ENCODE measurements at places on chromosomes 5 and 9.
A peak's percentile ranks its signal among the peaks of the same experiment; 100 is the strongest.

DNA sequence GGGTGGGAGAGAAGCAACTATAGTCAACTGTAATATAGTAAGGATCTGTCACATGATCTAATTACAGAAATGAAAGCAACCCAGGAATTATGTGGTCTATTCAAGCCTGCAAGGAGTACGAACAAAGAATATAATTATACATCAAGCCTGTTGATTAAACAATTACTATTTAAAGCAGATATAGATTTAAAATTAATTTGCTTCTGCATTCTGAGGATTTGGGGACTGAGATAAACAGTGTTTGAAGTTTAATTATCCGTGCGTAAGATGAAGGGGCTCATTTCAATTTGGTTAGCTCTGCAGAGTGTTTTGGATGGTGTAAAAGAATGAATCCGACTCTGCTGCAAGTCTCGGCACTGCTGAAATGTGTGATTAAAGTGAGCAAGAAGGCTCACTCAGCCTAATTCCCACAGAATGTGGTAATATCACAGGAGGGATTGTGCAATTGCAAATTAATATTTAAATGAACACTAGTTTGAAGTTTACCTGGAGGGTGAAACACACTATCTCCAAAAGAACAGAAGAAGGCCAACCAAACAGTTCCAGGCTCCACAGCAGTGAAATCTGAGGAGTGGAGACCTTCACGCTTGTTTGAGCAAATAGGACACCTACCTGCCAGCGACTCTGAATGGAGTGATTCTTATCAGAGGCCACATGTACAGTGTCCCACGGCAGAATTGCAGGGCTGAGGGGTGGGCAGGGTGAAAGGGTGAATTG, 420.6 kb upstream of the SLC30A5 start:
- no peak for DNase-seq

DNA sequence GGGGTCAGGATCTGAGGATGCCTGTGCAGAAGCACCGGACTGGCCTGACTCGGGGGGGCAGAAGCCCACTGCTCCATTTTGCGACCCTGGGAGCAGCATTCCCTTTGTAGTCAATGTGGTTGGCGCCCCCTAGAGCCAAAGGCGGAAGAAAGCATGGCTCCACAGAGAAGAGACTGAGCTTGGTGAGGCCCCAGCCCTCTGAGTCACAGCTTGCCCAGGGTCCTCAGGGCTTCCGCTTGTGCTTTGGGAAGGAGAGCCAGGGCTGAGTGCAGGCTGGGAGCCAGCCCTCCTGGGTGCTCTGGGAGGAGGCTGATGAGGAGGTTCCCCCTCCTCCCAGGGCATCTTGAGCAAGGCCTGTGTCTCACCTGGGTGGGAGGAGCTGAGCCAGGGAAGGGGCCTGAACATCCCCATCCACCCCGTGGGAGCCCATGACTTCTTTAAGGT, 5.5 kb upstream of the AQP3 start:
- DNase-seq = peak; percentile 43

- DNase-seq = no peak
Observed at GRCh38 chr9:120933310-120934055, 6.9 kb upstream of the TRAF1 start.

- DNase-seq = no peak
Observed at GRCh38 chr9:134812343-134812673, 68.3 kb upstream of the FCN2 start.

DNA sequence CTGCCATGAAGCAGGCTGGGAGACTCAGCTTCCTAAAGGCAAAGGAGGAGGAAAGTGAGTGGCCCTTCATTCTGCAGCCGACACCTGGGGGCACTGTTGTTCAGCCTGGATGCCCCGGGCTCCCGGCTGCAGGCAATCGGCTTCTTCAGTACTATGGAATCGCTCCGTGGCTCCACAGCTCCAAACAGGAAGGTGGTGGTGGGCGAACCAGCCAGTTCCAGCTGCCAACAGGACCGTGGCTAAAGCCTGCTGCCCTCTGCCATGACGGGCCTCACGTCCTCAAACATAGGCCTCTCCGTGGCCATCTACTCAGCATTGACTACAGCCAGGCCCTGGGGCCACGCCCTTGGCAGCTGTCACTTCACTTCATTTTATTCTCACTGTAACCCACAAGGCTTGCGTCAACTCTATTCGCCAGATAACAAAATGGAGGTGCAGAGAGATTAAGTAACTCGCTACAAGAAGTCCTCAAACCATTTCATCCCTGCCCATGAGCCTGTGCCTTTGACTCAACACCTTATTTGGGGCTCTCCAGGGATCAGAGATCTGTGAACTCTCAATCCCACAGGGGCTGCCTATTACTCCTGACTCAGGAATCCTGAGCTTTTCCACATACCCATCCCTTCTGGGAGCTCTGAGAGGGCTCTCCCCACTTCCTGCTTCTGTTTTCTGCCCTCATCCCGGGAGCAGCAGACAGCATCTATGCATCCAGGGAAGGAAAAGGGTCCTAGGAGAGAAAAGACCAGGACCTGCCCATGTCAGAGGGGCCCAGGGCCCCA, 38.0 kb downstream of the PAX5 start:
- DNase-seq = no peak

DNA sequence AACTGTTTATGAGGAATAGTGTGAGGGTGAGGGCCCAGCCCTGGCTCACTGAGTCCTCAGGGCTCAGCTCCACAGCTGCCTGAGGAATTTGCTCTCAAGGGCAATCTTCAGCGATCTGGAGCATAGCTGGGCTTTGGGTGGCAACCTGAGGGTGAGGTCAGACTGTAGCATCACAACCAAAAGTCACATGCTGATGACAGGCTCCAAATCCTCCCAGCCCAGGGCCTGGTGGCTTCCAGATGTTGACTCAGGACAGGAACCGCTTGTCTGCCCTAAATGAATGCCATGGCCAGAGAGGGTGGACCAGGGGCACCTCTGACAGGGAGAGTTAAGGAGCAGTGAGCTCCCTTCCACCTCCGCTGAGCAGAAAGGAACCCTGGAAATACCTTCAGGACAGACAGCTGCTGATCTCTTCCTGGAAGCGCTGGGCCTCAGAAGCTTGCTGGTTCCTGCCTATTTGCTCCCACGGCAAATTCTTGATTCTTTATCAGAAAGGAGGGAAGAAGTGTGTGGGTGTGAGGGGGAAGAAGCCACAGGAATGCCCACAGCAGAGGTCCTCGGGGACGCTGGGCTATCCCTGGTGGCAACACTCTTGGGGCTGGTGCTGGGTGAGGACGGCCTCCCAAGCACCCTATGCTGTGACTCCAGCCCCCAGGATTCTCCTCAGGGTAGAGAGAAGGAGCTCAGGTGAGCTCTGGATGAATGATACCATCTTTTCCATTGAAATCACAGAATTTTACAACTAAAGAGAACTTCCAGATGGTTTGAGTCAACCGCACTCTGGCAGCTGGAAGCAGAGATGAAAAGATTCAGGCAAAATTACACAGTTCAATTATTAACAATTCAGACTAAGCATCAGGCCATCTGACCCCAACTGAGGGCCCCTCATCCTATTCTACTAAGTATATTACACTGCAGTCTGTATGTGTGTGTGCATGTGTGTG, 13.8 kb upstream of the CTSL start:
- DNase-seq = peak; percentile 42

DNA sequence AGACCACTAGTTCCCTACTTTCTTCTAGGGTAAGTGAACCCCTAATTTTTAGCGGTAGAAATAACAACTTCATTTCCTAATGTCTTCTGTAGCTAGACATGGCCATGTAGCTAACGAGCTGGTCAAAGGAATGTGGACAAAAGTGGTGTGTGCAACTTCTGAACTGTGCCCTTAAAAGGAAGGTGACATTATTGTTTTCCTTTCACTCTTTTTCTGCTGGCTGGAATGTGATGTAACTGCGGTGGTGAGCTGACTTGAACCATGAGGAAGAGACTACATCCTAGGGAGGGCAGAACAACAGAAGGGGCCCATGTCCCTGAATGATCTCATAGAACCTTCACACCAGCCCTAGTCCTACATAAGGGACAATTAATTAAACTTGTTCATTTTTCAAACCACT, 1.3 kb upstream of the SNX2 start:
- no peak for DNase-seq

DNA sequence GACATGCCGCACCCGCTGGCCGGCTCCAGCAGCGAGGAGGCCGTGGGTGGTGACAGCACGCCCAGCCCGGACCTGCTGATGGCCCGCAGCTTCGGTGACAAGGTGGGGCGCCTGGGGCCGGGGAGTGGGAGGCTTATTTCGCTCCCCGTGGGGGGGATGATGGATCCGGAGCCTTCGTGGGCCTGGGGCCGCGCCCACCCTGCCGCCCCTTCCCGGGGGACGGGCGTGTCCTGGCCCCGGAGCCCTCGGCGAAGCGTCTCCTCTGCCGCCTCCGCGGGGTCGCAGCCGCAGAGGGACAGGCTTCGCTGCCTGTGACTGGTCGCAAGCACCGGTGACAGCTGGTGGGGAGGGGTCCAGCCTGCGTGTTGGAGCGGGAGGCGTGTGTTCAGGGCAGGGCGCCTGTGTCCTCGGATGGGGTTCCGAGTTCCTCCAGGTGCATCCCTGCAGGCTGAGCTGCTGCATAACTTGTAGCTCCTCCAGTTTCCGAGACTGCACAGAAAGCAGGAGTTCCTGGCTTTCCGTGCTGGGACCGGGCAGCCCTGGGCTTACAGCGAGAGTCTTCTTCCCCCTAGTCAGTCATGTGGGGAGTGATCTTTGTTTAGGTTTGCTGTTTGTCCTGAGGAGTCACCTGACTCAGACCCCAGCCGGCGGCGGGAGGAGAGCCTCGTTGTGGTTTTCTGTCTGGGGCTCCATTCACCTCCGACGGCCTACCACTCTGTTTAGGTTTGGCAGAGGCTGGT, 666 bp downstream of the SNX30 start:
- DNase-seq = no peak

DNA sequence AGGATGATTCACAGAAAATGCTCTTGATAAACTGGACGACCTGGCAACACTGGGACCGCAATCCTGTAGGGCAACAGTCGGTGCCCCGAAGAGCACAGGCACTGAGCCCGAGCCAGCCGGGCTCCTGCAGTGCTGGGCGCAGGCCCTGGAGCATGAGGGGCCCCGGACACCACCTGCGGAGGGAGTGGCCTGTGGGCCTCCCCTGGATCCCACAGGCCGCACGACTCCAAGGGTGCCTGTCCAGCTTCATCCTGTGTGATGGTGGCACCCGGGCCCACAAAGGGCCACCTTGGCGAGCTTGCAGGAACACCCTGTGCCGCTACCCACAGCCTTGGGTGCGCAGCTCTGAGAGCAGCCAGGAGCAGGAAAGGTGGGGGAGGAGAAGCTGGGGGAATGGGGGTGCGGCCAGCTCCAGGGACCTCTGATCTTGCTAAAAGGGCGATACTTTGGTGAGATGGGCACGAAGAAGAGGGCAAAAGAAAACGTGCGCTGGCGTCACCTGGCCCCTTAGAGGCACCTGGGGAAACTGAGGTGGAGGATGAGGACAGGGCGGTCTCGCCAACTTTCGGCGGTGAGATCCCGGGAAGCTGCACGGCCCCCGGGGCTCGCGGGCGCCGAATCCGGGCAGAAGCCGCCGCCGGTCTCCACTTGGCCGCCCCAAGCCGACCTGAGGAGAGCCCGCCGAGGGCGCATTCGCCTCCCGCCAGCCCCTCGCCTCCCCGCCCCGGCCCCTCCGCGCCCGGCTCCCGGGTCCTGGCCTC, 722 bp downstream of the TBC1D9B start:
- no peak for DNase-seq

DNA sequence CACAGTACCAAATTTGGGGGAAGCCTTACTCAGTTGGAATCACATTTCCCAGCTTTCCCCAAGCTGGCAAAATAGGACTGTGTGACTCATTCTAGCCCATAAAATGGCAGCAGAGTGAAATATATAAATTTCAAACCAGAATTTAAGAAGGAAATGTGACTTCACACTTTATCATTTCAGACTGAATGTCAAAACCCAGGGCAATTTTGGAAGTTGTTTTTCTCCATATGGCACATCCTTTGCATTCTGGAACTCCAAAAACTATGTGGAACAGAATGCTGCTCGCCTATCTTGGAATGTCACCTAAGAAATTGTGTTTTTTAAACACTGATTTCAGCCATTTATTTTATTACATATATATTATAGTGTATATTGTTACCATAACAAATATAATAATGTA, 424.7 kb upstream of the ST8SIA4 start:
- no peak for DNase-seq

DNA sequence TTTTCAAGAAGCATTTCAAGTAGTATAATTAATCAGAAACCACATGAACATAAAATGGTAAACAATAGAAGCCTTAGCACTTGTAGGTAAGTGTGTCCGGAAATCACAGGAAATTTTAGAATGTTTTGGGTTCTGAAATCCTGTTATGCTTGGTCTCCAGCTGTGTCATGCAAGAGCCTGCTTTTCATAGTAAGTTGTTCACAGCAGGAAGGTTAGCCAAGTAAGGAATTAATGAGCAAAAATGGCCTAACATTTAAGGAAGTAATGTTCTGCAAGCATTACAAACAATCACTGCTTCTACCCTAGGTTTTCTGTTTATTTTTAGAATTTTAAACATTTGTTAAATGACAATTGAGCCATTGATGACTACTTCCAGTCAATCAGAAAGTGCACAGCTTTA, 669.5 kb downstream of the SLCO4C1 start:
- DNase-seq = no peak

- DNase-seq = no peak
Observed at GRCh38 chr9:105835721-105836120, 141.4 kb downstream of the TMEM38B start.

DNA sequence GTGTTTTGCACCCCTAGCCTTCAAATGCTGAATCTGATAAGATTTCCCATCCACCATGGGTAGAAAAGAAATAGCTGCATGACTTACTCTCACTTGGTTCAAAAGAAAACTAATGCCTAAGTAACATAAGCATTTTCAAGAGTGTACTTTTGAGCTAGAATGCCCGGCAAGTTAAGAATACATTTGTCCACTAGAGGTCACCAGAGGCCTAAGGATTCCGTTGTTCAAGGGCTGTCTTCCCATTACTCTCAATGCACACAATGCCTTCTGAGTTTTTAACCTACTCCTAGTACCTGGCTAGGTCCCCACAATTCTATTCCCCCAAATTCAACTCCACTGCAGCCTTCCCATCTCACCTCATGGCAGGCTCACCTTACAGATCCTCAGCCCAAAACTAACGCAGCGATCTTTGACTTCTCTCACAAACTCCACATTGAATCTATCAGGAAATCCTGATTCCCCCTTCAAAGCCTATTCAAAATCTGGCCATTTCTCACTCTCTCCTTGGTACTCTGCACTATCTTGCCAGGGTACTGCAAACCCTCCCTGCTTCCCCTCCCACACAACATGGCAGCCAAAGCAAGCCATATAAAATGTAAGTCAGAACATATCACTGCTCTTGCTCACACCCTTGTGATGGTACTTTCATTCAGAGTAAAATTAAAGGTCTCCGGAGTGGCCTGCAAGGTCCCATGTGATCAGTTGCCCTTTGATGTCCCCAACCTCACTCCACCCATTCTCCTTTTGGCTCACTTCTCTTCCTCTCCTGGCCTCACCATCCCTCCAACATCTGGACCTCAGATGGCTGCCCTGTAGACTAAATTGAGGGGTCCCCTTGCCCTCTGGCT, 13.4 kb downstream of the OXCT1 start:
- DNase-seq = no peak

DNA sequence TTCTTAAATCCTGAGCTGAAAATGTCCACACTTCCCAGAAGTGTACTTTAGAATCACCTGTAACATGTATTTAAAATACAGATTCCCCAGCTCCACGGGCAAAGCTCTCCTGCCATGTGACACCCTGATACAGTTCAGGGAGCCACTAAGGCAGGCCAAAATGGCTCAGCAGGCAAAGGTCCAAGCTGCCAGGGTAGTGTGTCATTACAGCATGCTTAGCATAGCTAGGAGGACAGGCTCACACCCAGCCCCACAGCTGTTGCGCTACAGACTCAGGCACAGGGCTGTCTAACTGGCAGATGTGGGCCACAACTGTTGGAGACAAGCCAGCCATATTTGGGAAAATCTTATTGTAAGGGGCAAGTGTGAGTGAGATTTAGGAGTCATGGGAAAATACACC, 73.0 kb downstream of the C9orf85 start:
- peak; percentile 17 for DNase-seq

GRCh38 chr9:129348890-129349664, 171.0 kb upstream of the IER5L start:
- DNase-seq = no peak

Data from fibroblast of skin of left biceps (primary cell).